ENCODE measurements at places on chromosomes 4 and X.

DNA sequence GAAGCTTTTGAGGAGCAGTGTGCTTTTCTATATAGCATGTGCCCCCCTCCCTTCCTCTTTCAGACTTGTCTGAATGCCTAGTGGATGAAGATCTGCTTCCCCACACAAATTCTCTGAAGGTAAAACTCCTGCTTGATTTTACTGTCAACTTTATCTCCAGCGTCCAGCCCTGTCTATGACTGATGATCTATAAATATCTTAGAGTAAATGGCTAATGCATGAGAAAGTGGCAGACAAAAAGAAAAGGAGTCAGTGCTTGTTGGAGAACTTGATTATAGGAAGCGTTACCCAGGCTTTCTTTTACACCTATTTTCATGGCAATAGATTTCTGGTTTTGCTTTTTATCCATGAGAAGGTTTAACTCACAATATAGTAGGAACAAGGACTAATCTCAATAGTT is 168.3 kb upstream of the HS3ST1 start:
- DNase-seq, result no peak
- H3K27me3 ChIP-seq, result no peaks in the 10 kb centered on the region
- H3K36me3 ChIP-seq, result no peaks in the 10 kb centered on the region
- no peak overlapping the region for H3K4me3 ChIP-seq
- no peak overlapping the region for H3K27ac ChIP-seq
- H3K4me1 ChIP-seq, result peaks cover 11% of the 10 kb centered on the region

DNA sequence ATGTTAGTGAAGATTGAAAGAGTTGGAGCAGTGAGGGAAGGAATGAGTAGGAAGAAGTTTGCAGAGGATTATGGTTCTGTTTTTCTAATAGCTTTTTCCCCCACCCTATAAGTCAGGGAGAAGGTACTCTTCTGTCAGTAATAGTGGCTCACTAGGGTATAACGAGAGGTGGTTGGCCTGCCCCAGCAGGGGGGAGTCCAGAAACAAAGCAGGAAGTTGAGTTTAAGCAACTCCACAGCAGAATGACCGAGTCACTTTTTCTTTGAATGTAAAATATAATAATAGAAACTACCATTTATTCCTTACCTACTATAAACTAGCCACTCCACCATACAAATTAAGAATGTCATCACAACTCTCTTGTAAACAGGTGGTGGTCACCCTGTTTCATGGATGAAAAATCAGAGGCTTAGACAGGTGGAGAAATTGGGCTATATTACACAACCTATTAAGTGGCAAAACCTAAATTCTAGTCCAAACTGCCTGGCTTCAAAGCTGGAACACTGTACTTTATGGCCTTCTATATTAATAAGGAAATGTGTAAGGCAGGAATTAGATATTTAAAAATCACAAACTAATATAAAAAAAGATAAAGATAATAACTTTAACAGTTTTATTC is 21.9 kb downstream of the AP1AR start:
- H3K36me3 ChIP-seq, result peaks cover 8% of the 10 kb centered on the region
- no peak overlapping the region for H3K27ac ChIP-seq
- peaks cover 5% of the 10 kb centered on the region for H3K4me1 ChIP-seq
- no peak for DNase-seq
- no peaks in the 10 kb centered on the region for H3K27me3 ChIP-seq

DNA sequence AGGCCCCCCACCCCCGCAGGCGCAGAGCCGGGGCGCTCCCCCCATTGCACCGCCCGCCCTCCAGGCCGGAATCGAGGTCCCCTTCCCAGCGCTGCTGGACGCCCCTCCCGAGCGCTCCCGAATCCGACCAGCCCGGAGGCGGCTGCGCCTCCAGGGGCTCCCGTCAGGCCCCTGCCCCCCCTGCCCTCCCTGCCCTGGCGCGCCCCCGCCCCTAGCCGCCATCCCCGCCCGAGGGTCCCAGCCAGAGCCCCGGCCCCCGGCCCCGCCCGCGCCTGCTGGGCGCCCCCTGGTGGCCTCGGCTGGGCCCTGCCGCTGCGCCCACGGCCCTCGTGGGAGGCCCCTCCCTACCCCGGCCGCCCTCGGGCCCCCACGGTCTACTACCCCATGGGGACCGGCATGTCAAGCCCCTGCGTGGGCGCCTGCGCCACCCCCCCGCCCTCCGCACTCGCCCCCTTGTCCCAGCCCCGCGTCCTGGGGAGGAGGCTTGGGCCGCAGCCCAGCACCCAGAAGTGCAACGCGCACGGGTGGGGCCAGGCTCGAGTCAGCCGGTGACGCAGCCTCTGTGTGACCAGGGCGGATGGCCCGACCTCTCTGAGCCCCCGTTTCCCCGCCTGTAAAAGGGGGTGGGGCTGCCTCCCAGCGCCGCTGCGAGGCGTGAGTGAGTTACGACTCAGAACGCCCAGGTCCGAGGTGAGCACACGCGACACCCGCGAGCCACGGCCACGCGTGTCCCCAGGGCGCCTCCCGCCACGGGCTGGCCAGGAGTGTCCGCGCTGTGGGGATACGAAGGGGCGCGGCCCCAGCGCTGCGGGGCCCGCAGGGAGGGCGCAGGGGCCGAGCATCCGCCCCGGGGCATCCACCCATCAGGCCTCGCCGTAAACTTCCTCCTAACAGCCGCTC is 104.9 kb downstream of the FAM53A start:
- H3K27ac ChIP-seq, result no peak overlapping the region
- H3K4me1 ChIP-seq, result no peaks in the 10 kb centered on the region
- no peak overlapping the region for H3K4me3 ChIP-seq
- peak; percentile 47 for DNase-seq

DNA sequence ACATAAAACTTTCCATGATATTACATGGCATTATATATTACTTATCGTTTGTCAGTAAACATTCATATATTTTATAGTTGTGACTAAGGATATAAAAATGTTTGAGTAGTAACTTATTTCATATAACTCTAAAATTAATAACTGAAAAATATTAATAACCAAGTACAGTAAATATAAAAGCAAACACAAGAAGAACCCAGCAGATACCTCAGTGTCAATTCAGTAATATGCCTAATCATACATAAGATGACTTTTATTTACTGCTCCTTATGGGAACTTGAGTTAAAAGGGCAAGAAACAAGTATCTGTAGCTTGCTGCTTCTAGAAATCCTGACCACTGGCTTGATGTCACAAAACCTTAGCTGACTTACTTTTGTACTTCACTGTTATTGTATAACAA is 28.4 kb upstream of the MAPK10 start:
- no peak overlapping the region for H3K27ac ChIP-seq
- no peaks in the 10 kb centered on the region for H3K27me3 ChIP-seq
- no peaks in the 10 kb centered on the region for H3K4me1 ChIP-seq
- DNase-seq, result no peak

GRCh38 chrX:82734140-82734539 is 774.0 kb upstream of the POU3F4 start:
- peaks cover 1% of the 10 kb centered on the region for H3K4me1 ChIP-seq
- no peaks in the 10 kb centered on the region for H3K36me3 ChIP-seq
- no peak for DNase-seq

GRCh38 chrX:153706799-153707198 is 17.4 kb downstream of the BCAP31 start:
- H3K27me3 ChIP-seq, result no peaks in the 10 kb centered on the region
- H3K4me1 ChIP-seq, result peaks cover 1% of the 10 kb centered on the region
- peaks cover 5% of the 10 kb centered on the region for H3K36me3 ChIP-seq
- H3K27ac ChIP-seq, result peak overlapping the region; percentile 67
- H3K4me3 ChIP-seq, result no peak overlapping the region

- no peaks in the 10 kb centered on the region for H3K27me3 ChIP-seq
- no peak for DNase-seq
- H3K4me3 ChIP-seq, result no peak overlapping the region
Observed at GRCh38 chrX:50211510-50211909, 6.9 kb downstream of the CCNB3 start.

GRCh38 chrX:150269605-150270254 is 93.4 kb upstream of the MAMLD1 start:
- no peaks in the 10 kb centered on the region for H3K36me3 ChIP-seq
- peaks cover 19% of the 10 kb centered on the region for H3K4me1 ChIP-seq
- H3K4me3 ChIP-seq, result peak overlapping the region; percentile 43
- no peaks in the 10 kb centered on the region for H3K27me3 ChIP-seq
- H3K27ac ChIP-seq, result peak overlapping the region; percentile 62

DNA sequence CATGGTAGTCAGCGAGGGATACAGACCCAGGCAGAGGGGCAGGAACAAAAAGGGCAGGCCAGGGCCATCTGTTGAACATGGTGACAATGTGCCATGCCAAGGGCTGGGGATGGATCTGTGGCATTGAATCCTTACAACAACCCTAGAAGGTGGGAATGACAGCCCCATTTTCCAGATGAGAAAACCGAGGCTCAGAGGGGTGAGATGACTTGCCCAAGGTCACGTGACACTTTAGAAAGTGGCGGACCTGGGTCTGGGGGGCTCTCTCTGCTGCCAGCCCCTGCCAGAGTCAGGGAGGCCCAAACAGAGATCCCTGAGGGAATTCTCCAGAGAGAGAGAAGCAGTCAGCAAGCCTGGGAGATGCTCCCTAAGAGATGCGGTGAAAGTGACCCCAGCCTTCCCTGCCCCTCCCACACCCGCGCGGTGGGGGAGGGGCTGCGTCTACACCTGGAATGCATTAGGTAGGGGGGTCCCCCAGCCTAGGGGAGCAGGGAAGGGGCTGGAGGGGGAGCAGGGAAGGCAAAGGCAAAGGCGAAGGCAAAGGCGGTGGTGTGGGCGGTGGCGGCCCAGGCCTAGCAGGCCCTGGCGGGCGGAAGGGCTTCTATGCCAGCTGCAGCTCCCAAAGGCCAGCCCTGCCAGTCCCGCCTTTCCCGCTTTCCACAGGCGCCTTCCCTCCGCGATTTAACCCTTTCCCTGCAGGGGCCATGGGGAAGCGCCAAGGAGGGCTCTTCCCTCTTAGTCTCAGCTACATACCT is 13.0 kb downstream of the FGD1 start:
- no peak overlapping the region for H3K4me3 ChIP-seq
- H3K27ac ChIP-seq, result no peak overlapping the region
- H3K27me3 ChIP-seq, result no peaks in the 10 kb centered on the region
- DNase-seq, result no peak
- peaks cover 14% of the 10 kb centered on the region for H3K4me1 ChIP-seq
